ENCODE measurements at places on chromosomes 3 and 15. TPM values are rescaled to one million over a fixed set of nuclear protein-coding genes. Genes with fewer than 3 reads are reported as not detected.
A peak's percentile ranks its signal among the peaks of the same experiment; 100 is the strongest.

DNA sequence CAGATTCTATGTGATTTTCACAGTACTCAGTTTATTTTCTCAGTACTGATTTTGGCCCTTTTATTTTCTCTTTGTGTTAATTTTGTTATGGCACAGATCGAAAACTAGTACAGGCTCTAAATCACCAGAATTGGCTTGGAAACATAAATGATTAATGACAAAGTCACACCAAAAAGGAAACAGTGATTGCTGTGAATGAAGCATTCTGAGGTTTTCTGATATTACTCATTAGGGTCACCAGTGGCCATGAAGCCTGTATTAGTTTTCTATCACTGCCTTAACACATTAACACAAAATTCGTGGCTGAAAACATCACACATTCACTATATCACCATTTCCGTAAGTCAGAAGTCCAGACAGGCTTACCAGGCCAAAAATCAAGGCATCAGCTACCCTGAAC lies 343.0 kb upstream of the THRB start:
- H3K4me1 ChIP-seq, result peaks cover 11% of the 10 kb centered on the region
- H3K27me3 ChIP-seq, result no peaks in the 10 kb centered on the region
- H3K27ac ChIP-seq, result no peak overlapping the region
- DNase-seq, result no peak
- H3K4me3 ChIP-seq, result no peak overlapping the region

Gene SOX14
- total RNA-seq, result not detected

- peaks cover 17% of the 10 kb centered on the region for H3K4me1 ChIP-seq
- H3K27ac ChIP-seq, result peak overlapping the region; percentile 88
- no peaks in the 10 kb centered on the region for H3K36me3 ChIP-seq
- DNase-seq, result no peak
- H3K4me3 ChIP-seq, result peak overlapping the region; percentile 57
These were observed 517.9 kb downstream of the MECOM start for GRCh38 chr3:169145540-169146178.

DNA sequence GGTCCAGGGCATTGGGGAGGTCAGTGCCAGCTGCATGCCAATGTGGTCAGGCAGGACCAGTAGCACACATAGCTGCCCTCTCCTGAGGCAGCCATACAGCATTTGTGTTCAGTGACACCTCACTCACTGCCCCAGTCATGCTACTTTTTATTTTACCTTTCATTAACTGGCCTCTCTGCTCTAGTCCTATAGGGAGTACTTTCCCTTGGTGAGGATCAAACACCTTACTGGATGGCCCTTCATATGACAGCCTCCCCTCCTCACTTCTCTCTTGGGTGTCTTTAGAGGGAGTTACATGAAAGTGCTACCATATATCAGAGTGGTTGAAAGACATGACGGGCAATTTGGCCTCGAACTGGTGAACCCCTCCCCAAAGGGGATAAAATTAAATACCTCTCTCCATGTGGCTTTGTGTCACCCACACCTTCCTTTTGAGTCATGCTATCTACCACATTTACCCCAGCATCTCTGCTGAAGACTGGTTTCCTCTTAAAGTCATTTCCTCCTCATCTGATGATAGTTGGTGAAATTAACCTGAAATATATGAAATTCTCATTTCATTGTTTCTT lies 17.6 kb downstream of the RLBP1 start:
- no peak overlapping the region for H3K4me3 ChIP-seq
- peaks cover 18% of the 10 kb centered on the region for H3K36me3 ChIP-seq
- no peaks in the 10 kb centered on the region for H3K27me3 ChIP-seq
- no peaks in the 10 kb centered on the region for H3K4me1 ChIP-seq

Gene PDZRN3
- 43.2 TPM for total RNA-seq

GRCh38 chr15:83012076-83012426 lies 612 bp upstream of the C15orf40 start:
- no peaks in the 10 kb centered on the region for H3K27me3 ChIP-seq
- peak overlapping the region; percentile 98 for H3K4me3 ChIP-seq
- DNase-seq, result no peak
- peaks cover 35% of the 10 kb centered on the region for H3K4me1 ChIP-seq

Measured in esophagus squamous epithelium (tissue), 5 donors.